Memory B cell (primary cell): ENCODE measurements at places on chromosomes 4 and X.

- peaks cover 6% of the 10 kb centered on the region for H3K27me3 ChIP-seq
- DNase-seq = no peak
- H3K4me1 ChIP-seq = no peaks in the 10 kb centered on the region
- H3K27ac ChIP-seq = no peak overlapping the region
- H3K36me3 ChIP-seq = no peaks in the 10 kb centered on the region
- no peak overlapping the region for H3K4me3 ChIP-seq
Observed at GRCh38 chr4:70533211-70533610, 14.8 kb downstream of the AMTN start.

DNA sequence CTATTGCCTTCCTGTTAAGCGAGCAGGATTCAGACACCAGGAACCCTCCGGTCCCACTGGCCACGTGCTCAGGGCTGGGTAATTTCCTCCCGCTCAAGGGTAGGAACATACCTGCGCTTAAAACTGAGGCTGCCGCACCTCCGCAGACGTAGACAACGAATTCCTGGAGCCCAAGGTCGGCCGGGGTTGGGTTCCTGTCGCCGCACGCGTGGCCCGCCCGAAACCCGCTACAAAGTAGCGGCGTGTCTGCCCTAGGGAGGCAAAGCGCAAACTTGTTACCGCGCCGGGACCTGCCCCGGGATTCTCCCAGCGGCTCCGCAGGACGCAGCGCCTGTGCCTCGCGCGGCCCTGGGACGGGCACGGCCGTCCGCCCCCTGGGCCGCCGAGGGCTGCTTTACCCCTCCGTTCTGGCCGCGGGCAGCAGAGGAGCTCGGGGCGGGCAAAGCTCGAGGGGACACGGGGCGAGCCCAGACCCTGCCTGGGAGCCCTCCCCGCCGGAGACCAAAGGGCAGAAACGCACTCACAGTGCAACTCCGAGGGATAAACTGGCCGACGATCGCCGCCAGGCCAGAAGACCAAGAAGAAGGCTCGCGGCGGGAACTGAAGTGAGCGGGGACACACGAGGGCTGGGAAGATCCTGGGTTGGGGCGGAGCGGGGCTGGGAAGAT lies at the start of gene ERVMER34-1:
TSS of gene ERVMER34-1 (minus strand) at position 607 of the 668 bp plus-strand sequence. CDS start 5,905 bp downstream, outside the sequence.
- no peak within 1 kb of the TSS for H3K27ac ChIP-seq
- H3K4me3 ChIP-seq = peak within 1 kb of the TSS; percentile 74
- H3K27me3 ChIP-seq = peaks cover 22% of the 10 kb centered on the region
- peaks cover 4% of the 10 kb centered on the region for H3K4me1 ChIP-seq
- no peak for DNase-seq
- no peaks in the 10 kb centered on the region for H3K36me3 ChIP-seq

- H3K27ac ChIP-seq = no peak overlapping the region
- H3K36me3 ChIP-seq = no peaks in the 10 kb centered on the region
- H3K4me1 ChIP-seq = no peaks in the 10 kb centered on the region
- H3K27me3 ChIP-seq = no peaks in the 10 kb centered on the region
- H3K4me3 ChIP-seq = no peak overlapping the region
Observed at GRCh38 chr4:59339631-59340030, 1860.5 kb upstream of the ADGRL3 start.

DNA sequence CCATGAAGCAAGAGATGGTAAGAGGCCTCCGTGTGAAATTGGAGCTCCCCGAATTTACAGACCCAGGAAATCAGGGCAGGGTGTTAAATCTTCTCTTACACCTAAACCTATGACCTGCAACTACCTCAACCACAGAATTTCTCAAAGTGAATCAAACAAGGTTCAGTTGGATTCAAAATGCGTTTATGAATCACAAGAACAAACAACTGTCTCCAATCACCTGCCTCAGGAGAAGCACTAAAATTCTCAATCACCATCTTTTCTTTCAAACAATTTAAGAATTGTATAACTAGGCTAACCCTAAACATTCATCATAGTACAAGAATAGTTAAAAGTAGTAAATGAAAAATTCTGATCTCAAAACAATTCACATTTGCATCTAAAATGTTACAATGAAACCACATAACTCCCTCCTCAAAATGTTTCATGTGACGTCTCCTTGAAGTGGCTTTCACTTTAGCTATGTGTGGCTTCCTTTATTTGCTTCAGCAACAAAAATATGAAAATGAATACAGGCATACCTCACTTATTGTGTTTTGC lies 19.2 kb downstream of the PPP3CA start:
- H3K4me1 ChIP-seq = peaks cover 50% of the 10 kb centered on the region
- peak overlapping the region; percentile 38 for H3K4me3 ChIP-seq
- peaks cover 11% of the 10 kb centered on the region for H3K36me3 ChIP-seq
- H3K27ac ChIP-seq = peak overlapping the region; percentile 64
- DNase-seq = no peak

DNA sequence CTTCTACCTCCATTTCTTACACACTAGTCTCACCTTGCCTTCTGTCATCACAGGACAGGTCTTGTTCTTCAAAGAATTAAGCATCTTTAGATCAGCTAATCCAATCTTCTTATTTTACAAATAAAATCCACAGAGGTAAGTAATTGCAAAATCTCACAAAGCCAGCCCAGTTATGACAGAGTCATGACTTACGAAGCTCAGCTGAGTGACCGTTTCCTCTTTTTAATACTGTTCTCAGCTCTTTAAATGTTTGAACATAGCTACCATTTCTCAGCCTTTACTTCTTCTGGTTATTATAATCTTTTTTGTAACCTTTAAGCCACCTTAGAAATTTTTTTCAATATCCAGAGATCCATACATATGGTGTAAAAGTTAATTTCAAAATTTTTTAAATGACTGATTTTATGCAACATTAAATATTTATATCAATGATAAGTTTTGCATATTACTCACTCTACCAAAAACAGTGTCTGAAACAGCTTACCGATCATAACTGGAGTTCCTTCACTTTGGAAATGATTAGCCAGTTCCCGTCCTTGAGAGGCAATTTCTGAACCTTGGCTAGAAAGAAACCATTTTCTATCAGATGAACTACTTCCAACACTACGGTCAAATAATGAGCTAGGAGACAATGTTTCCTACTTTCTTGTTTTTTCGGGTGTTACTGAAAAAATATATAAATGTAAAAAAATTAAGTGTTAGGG lies 8.8 kb downstream of the ANKRD37 start:
- no peaks in the 10 kb centered on the region for H3K27me3 ChIP-seq
- H3K4me1 ChIP-seq = no peaks in the 10 kb centered on the region

DNA sequence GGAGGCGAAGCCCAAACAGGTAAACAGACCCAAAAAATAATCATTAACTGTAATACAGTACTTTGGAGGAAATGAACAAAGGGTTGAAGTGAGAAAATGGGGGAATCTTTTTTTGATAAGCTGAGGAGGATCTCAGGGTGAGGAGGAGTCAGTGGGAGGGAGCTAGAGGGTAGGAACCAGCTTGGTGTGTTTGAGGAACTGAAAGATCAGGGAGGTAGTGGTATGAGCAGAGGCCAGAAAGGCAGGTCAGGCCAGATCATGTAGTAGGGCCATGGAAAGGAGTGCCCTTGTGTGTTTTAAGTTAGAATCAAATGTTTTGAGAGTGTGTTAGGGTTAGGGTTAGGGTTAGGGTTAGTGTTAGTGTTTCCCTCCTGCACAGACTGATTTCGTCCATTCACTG lies 48.8 kb downstream of the PPP2R2C start:
- peaks cover 7% of the 10 kb centered on the region for H3K4me1 ChIP-seq
- H3K27me3 ChIP-seq = peaks cover 7% of the 10 kb centered on the region
- DNase-seq = no peak
- no peak overlapping the region for H3K4me3 ChIP-seq
- H3K27ac ChIP-seq = no peak overlapping the region

DNA sequence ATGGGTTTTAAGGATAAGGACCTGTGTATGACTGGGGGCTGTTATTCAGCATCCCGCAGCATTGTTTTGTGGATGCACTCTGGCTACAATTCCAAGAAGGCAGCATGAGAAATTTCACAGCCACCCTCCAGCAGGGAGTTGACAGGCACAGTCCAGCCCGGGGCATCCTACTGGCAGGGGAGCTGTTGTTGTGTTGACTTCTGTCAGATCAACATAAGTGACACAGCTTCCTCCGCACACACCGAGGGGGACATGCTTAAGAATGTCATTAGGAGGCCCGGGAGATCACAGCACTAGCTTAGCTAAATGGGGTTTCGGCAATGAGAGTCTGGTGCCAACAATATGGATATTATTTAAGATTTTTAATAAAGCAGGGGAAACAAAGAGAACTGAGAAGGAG lies 326.5 kb downstream of the ASMT start:
- H3K27me3 ChIP-seq = peaks cover 8% of the 10 kb centered on the region
- no peak overlapping the region for H3K27ac ChIP-seq
- no peaks in the 10 kb centered on the region for H3K4me1 ChIP-seq
- peaks cover 6% of the 10 kb centered on the region for H3K36me3 ChIP-seq
- H3K4me3 ChIP-seq = no peak overlapping the region
